ENCODE measurements at places on chromosomes 5 and 9.

DNA sequence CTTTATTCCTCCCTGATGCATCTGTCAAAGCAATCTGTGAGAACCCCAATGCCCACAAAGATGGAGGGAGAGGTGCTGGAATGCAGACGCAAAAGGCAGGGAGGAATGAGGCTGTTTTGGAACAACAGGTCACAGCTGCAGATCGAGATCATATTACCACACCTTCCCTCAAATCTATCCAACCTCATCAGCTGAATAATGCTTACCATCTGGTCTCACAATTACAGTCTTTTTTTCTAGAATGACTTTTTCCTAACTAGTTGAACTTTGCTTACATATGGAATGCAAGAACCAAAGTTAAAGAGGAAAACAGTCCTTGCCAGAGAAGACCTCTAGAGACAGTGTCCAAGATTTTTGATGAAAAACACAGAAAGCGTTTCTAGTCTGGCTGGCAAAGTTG is 158.1 kb downstream of the LPAR1 start:
- no peak for DNase-seq

- peak; percentile 27 for DNase-seq
Observed at GRCh38 chr9:110156902-110157301, 51.1 kb downstream of the C9orf152 start.

- DNase-seq = no peak
Observed at GRCh38 chr5:133521801-133522200, 90.5 kb downstream of the FSTL4 start.

DNA sequence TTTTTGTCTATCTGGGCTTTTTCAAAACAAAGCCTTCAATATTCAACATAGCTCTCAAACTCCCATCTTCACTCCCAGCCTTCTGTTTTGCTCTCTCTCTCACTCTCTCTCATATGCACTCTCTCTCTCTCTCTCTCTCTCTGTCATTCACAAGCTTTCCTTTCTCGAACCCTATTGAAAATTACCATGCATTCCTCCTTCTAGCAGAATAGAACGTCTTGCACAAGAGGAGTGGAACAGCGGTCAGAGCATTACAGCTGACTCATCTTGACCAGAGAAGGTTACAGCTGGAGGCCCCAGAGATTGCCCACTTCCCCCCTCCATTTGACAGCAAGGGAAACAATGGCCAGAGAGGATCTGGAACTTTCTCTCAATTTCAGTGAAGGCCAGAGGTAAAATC is 51.0 kb upstream of the LIFR start:
- no peak for DNase-seq

DNA sequence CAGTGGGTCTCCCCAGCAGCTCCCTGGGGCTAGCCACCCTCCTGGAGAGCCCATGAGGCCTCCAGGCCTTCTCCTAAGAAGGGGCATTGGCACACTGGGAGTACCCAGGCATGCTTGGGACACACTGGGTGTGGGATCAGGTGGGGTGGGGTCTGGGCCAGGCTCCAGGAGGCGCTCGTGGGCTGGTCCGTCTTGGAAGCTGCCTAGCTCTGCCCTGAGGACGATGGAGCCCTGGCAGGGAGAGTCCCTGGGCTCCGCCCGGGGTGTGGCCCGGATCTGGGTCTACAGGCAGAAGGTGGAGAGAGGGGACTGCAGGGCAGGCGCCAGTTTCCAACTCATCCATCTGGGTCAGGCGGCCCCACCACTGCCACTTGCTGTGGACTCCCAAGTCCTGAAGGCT is 2.4 kb downstream of the PRRX2 start:
- no peak for DNase-seq

DNA sequence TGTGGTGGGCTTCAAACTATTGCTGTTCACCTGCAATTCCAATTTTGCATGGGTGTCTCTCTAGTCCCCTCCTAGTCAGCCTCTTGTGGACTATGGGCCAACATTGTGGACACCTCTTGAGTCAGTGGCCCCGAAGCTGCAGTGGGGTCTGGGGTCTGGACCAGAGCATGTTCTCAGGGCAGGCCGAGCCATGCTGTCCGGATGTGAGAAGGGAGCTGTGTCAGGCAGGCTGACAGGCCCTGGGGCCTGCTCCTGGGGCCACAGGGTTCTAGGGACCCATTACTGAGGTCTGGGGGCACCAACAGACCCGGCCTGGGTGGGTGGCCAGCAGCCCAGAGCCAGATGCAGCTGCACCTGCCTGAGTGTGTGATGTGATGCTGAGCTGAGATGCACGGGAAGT is 16.5 kb upstream of the IRX4 start:
- DNase-seq = no peak

DNA sequence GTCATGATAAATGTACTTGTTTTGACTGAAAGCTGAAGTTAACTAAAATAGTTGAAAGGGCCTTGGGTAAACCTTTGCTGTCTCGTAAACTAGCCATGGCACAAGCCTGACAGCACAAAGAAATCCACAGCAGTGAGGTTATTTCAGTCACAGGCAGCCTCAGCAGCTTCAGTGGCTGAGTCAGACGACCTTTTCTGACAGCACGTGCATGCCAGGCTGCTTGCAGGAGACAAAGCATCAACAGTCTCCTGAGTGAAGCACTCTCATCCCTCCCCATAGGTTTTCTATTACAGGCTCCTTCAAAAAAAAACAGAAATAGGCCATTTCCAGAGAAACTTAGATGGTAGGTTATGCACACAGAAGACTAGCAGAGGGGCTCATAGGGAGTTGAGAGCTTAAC is 34.6 kb downstream of the OXCT1 start:
- no peak for DNase-seq

GRCh38 chr9:135694414-135694813 is 4.9 kb downstream of the SOHLH1 start:
- DNase-seq = no peak

DNA sequence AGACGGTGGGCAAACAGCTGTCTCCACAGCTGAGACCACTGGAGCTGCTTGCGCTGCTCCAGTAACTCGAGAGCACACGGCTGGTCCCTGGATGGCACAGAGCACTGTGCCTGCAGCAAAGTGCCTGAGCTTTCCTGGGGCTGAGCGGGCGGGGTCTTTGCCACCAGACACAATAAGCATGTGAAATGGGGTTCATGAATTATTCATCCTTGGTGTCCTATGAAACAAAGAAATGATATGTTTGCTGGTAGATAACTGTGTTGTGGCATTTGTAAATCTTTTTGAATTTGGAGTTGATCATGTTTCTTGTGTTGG is 151.7 kb upstream of the MPDZ start:
- no peak for DNase-seq

DNA sequence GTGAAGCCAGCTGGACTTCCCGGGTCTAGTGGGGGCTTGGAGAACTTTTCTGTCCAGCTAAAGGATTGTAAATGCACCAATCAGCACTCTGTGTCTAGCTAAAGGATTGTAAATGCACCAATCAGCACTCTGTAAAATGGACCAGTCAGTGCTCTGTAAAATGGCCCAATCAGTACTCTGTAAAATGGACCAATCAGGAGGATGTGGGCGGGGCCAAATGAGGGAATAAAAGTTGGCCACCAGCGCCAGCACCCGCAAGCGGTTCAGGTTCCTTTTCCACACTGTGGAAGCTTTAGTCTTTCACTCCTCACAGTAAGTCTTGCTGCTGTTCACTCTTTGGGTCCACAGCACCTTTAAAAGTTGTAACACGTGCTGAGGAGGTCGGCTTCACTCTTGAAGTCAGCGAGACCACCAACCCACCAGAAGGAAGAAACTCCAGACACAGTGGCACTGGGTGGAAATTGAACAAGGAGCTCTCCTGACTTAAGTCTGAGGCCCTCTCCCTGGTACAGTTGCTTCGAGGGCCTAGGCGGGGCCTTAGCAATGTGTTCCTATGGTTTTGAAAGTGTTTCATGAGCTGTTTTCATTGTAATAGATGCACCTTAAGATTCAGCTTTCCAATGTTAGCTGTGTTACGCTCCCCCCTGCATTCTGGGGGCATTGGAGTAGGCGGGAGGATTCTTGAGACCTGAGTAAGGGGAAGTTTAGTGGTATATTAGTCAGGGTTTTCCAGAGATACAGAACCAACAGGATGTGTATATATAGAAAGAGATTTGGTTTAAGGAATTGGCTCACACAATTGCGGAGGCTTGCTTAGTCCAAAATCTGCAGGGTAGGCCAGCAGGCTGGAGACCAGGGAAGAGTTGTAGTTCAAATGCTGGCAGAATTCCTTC is 21.5 kb upstream of the MYO10 start:
- no peak for DNase-seq

- no peak for DNase-seq
Observed at GRCh38 chr9:69637193-69637816, 34.9 kb downstream of the APBA1 start.

GRCh38 chr5:23139338-23140171 is 286.4 kb upstream of the CDH12 start:
- no peak for DNase-seq

DNA sequence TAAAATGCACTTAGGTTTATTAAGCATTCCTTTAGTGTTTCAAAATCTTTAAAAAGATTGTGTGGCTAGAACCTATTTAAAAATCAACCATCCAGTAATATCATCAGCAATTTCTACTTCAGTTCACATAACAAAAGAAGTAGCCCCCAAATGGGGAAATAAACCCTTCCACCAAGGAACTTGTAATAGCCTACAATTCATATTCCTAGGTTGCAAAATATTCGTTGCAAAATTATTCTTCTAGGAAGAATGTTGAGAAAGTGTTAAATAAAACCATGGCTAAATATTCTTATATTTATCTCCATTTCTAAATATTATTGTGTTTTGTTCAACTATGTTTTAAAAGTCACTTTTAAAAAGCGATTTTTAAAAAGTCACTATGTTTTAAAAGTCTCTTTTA is 177.9 kb upstream of the PRLR start:
- DNase-seq = no peak

DNA sequence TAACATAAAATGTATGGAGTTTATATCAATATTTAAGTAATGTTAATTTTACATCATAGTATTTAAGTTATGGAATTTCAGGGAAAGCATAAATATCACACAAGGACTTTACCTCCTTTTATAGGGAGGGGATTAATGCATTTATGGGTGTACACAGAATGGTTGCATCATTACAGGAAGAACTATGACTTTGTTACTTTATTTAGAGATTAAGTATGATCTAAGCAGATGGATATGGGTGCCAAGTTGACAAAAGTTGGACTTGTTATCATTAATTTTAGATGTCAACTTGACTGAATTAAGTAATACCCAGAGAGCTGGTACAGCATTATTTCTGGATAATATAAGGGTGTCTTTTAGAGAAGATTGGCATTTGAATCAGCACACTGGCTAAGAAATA is 160.5 kb upstream of the CDH10 start:
- no peak for DNase-seq

DNA sequence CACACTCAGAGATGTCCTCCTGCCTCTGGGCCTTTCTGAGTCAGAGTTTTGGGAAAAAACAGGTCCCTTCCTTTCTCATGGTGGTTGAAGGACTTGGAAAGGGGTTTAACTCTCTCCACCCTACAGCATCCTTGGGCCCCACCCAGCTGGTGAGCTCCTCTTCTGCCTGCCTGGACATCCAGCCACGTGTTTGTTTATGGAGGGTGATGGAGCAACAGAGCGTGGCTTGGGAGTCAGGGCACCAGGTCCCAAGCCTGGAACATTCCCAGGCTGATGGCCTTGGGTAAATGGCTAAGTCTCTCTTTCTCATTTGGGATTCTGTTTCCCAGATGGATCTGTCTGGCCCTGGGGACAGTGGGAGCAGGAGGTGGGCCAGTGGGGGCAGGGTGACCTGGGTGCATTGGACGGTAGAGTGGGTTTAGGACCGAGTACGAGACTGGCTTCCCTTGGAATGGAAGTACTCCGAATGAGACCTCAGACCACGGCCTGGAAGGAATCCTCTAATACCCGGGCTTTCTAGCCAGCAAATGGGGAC is 141.1 kb upstream of the IRX2 start:
- no peak for DNase-seq

DNA sequence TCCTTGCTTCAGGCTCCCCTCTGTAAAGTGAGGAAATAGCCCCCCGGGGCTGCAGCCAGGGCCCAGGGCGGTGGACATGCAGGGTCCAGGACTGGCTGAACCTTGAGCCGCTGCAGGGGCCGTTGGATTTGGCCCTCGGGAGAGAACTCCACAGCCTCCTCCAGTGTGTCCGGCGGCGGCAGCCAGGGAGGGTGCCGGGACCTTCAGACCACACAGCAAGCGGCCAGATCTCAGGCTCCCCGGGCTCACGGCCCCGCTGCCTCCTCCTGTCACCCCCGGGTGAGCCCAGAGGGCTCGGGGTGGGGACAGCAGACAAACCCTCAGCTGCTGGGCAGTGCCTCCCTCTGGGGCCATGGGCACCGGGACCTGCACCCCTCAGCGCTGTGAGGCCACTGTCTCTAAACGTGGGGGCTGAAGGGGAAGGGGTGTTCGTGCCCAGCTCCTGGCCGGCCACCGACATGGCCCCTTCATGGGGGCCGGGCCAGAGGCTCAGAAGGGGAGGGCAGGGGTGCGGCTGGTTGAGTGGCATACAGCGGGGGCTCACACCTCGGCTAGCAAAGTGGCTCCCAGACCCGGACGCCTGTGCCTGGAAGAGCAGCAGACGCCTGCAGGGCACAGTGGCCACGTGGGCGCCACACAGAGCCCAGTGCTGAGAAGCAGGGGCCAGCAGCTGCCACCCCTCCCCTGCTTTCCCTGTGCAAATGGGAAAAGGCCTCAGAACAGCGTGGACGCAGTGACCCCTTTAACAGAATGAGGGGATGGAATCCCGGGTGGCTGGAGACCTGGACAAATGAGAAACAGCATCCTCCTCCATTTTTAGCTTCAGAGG is 19.7 kb downstream of the SLC9A3 start:
- no peak for DNase-seq

GRCh38 chr5:61831736-61832135 is 474.3 kb upstream of the KIF2A start:
- no peak for DNase-seq

GRCh38 chr5:31733371-31733770 is 94.4 kb downstream of the PDZD2 start:
- DNase-seq = no peak

DNA sequence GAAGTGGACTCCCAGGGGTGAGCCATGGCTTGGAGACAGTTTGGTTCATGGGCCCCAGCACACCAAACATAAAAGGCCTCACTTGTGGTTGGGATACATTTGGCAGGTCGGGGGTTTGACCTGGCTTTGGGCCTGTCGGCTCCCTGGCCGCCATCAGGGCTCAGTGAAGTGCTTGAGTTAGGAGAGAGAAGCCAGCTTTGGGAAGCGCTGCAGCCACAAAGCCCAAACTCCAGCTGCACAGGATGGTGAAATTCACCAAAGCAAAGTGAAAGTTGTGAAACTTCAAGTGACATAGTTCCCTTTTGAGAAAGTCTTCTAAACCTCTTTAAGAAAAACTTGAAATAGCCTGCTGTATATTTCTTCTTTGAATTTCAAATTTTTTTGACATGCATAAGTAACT is 27.5 kb downstream of the SLC46A2 start:
- peak; percentile 33 for DNase-seq

DNA sequence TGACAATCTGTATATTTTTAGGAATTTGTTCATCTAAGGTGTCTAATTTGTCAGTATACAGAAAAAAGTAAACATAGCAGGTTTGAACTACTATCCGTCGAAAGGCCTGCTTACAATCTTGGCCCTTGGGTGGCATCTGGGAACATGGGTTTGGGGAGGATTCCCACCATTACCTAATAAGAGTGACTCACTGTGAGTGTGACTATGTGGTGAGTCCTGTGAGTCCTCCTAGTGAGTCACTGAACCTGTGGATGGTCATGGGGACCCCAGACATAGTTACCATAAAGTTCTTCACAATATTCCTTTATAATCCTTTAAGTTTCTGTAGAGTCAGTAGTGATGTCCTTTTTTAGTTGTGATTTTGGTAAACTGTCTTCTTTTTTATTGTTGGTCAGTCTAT is 37.0 kb downstream of the RNF130 start:
- DNase-seq = no peak

GRCh38 chr5:80041527-80041926 is 6.4 kb downstream of the THBS4 start:
- no peak for DNase-seq

- DNase-seq = no peak
Observed at GRCh38 chr5:1088726-1089125, 23.1 kb downstream of the SLC12A7 start.

Measured in CD4-positive, alpha-beta T cell treated with Interleukin-15 for 1 hour (primary cell).